Spleen (tissue), 13 donors: ENCODE measurements at places on chromosomes 6 and 20. TPM values are rescaled to one million over a fixed set of nuclear protein-coding genes. Genes with fewer than 3 reads are reported as not detected.
A peak's percentile ranks its signal among the peaks of the same experiment; 100 is the strongest.

Gene EPPIN
- total RNA-seq: not detected

DNA sequence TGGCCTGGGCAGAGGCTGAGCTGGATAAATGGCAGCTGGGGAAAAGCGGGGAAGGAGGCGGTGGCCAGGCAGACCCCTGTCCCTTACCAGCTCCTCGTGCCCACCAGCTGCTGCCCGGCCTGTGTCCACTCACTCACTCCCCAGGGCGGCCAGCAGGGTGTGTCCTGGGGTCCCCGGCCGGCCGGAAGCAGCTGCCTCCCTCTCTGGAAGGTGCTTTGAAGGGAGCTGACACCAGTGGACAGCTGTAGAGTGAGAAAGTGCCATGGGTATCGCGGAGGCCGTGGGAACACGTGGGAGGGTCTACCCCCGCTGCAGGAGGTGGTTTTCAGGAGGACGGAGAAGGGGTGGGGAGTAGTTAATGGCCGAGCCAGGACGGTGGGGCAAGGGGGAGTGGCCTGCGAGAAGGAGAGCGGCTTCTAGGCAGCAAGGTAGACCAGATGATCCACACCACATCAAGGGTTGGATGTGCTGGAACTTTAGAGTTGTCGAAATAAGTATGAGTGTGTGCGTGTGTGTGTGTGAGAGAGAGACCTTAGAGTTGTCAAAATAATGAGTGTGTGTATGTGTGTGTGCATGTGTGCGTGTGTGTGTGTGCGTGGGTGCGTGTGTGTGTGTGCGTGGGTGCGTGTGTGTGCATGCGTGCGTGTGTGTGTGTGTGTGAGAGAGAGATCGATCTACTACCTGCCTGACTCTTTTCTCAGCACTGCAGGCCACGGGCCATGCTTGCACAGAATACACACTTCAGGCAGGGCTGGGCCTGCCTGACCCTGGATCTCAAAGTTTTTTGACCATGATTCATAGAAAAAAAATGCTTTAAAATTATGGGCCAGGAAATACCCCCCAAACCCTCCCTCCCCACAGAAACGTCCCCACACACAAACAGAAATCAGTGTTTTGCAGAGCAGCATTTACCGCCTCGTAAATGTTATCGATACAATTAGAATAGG lies 43.9 kb downstream of the CDH4 start:
- peak; percentile 71 for DNase-seq
- H3K36me3 ChIP-seq: no peaks in the 10 kb centered on the region

DNA sequence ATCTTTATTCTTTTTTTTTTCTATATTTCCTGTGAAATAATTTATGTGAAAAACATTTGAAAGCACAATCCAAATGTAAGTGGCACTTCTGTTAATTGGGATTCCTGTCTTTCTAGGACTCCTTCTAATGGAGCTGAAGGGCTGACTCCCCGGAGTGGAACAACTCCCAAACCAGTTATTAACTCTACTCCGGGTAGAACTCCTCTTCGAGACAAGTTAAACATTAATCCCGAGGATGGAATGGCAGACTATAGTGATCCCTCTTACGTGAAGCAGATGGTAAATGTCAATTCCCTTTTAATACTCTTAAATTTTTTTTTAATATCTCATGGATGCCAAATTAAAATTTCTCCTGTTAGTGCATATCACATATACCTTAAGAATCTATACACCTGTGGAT lies 35.0 kb downstream of the CDC5L start:
- H3K4me1 ChIP-seq: no peaks in the 10 kb centered on the region
- peaks cover 79% of the 10 kb centered on the region for H3K36me3 ChIP-seq
- no peaks in the 10 kb centered on the region for H3K27me3 ChIP-seq
- no peak overlapping the region for H3K4me3 ChIP-seq
- DNase-seq: no peak
- no peak overlapping the region for H3K27ac ChIP-seq

DNA sequence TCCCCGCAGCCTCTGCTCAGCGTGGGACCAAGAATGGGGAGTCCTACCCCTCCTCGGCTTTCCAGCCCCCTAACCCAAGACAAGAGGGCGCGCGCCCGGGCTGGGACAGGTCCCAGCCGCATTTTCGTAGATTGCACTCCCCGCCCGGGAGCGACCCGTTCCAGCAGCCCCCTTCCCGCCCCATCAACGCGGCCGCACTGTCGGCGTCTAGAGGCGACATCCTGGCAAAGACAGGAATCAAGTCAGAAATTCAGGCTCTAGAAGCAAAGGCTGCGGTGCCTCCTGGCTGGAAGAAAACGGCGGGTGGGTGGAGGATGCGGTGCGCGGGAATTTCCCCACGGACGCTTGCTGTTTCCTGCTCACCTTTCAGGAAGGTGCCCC lies 957 bp downstream of the PROKR2 start:
- DNase-seq: no peak
- no peak overlapping the region for H3K27ac ChIP-seq
- peaks cover 20% of the 10 kb centered on the region for H3K4me1 ChIP-seq

- peak; percentile 73 for DNase-seq
- peak overlapping the region; percentile 41 for H3K27ac ChIP-seq
- no peaks in the 10 kb centered on the region for H3K36me3 ChIP-seq
- peaks cover 69% of the 10 kb centered on the region for H3K4me1 ChIP-seq
Measured at GRCh38 chr20:57431539-57431835, 40.3 kb downstream of the RBM38 start.

- H3K27me3 ChIP-seq: no peaks in the 10 kb centered on the region
- no peak for DNase-seq
- H3K27ac ChIP-seq: no peak overlapping the region
- no peaks in the 10 kb centered on the region for H3K4me1 ChIP-seq
Measured at GRCh38 chr20:24732076-24732475, 217.0 kb upstream of the CST7 start.

DNA sequence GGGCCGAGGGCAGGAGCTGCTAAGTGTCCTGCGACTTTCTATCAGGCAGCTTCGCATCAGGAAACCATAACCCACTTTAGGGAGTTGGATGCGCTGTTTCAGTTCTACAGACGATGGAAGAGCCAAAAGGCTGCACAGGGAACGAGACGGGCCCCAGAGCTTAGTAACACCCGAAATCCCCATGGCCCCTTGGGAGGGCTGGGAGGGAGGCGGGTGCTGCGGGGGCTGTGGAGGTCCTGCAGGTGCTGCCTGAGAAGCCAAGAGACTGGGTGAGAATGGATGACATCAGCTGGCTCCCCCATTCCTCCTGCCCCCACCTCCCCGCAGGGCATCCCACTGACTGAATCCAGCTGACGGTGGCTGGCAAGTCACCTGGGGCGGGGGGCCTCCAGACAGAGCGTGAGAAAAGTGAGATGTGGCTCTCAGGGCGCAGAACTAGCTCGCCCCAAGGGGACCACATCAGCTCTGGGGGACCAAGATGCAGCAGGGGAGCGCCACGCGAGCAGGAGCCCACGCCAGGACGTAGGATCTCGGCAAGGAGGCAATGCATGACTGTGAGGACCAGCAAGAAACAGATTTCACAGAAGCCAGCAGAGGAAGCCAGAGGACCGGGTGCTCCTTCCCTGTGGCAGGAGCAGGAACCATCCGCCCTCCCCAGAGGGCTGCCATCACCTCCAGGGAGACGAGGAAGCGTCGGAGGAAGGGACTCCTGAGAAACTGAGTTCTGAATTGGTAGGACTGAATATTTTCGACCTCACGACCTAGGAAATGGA lies 36.8 kb downstream of the PNLDC1 start:
- no peak overlapping the region for H3K27ac ChIP-seq
- H3K4me1 ChIP-seq: no peaks in the 10 kb centered on the region
- peaks cover 4% of the 10 kb centered on the region for H3K27me3 ChIP-seq
- H3K36me3 ChIP-seq: no peaks in the 10 kb centered on the region
- no peak for DNase-seq

DNA sequence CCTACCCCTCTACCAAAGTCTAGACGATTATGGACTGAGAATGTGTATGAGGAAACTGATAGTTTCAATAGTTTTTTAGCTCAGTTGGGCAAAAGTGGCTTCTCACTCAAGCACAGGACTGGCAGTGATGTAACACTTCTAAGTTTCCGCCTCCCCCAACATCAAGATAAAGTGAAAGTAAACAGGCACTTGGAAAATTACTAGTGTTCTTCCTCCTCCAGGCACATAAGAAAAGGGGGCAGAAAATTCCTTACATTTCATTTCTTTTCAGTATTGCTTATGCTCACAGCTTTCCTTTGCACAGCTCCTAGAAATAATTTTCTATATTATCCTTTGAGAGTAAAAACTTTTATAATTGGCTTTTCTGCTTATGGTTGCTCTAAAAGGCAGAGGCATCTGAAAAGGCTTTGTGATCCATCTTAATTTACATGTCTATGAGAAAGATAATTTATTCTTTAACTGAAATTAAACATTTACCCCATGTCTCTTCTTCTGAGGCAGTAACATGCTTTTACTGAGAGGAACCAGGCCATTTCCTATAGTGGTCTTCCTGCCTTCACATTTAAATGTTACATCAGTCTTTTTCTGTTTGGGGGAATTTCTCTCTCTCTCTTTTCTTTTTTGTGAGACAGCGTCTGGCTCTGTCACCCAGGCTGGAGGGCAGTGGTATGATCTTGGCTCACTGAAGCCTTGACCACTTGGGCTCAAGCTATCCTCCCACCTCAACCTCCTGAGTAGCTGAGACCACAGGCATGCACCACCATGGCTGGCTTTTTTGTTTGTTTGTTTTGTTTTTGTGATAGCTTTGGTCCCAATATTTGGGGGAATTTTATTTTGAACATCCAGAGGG lies 65.0 kb upstream of the EEF1A1 start:
- peak overlapping the region; percentile 2 for H3K4me3 ChIP-seq
- H3K27me3 ChIP-seq: no peaks in the 10 kb centered on the region
- H3K27ac ChIP-seq: peak overlapping the region; percentile 92
- peaks cover 18% of the 10 kb centered on the region for H3K4me1 ChIP-seq
- DNase-seq: no peak

Gene LST1
- total RNA-seq: 160 TPM

- DNase-seq: no peak
- H3K27me3 ChIP-seq: no peaks in the 10 kb centered on the region
- no peak overlapping the region for H3K27ac ChIP-seq
- no peak overlapping the region for H3K4me3 ChIP-seq
- H3K36me3 ChIP-seq: no peaks in the 10 kb centered on the region
- H3K4me1 ChIP-seq: no peaks in the 10 kb centered on the region
Measured at GRCh38 chr20:10585308-10585707, 88.5 kb downstream of the JAG1 start.

GRCh38 chr6:6616656-6617055 lies 28.1 kb downstream of the LY86 start:
- H3K4me1 ChIP-seq: peaks cover 24% of the 10 kb centered on the region
- no peak overlapping the region for H3K4me3 ChIP-seq
- H3K27ac ChIP-seq: no peak overlapping the region
- no peaks in the 10 kb centered on the region for H3K36me3 ChIP-seq

- H3K27me3 ChIP-seq: no peaks in the 10 kb centered on the region
- no peak for DNase-seq
- H3K4me3 ChIP-seq: no peak overlapping the region
Measured at GRCh38 chr6:127403636-127404035, 55.6 kb downstream of the KIAA0408 start.

DNA sequence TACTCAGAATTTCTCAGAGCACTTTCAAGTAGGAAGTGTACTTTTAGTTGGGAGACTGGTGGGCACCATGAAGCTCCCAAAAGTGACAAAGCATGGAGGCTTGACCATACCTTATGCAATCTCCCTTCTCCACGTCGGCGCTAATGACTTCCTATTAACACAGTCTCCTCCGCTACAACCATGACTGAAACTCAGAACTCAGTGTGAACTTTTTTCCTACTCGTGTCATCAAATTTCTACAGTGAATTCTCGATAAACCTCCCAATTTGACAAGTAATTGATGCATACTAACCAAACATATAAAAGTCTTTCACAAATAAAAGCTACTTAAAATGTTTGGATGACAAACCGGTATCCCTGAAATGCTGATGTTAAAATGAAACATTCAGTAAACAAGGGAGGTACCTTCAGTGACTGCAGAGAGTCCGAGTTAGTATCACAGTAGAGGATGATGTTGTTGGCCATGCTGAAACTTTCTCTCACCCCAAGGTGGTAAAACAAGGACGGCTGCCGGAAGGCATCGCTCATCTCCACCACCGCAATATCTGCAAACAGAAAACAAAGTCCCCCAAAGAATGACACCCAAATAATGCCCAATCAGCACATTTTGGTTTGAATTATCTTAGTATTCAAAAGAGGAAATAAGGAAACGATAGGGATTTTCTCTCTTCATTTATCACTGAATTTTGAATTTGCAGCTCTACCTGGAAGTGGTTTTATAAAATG lies 72.1 kb downstream of the MAP3K5 start:
- peak overlapping the region; percentile 55 for H3K27ac ChIP-seq
- DNase-seq: no peak
- H3K4me3 ChIP-seq: no peak overlapping the region
- no peaks in the 10 kb centered on the region for H3K27me3 ChIP-seq
- H3K4me1 ChIP-seq: peaks cover 69% of the 10 kb centered on the region
- no peaks in the 10 kb centered on the region for H3K36me3 ChIP-seq

GRCh38 chr20:50759678-50760077 lies 28.3 kb downstream of the PARD6B start:
- H3K4me1 ChIP-seq: no peaks in the 10 kb centered on the region
- peaks cover 3% of the 10 kb centered on the region for H3K27me3 ChIP-seq
- DNase-seq: no peak
- no peak overlapping the region for H3K4me3 ChIP-seq
- no peak overlapping the region for H3K27ac ChIP-seq

DNA sequence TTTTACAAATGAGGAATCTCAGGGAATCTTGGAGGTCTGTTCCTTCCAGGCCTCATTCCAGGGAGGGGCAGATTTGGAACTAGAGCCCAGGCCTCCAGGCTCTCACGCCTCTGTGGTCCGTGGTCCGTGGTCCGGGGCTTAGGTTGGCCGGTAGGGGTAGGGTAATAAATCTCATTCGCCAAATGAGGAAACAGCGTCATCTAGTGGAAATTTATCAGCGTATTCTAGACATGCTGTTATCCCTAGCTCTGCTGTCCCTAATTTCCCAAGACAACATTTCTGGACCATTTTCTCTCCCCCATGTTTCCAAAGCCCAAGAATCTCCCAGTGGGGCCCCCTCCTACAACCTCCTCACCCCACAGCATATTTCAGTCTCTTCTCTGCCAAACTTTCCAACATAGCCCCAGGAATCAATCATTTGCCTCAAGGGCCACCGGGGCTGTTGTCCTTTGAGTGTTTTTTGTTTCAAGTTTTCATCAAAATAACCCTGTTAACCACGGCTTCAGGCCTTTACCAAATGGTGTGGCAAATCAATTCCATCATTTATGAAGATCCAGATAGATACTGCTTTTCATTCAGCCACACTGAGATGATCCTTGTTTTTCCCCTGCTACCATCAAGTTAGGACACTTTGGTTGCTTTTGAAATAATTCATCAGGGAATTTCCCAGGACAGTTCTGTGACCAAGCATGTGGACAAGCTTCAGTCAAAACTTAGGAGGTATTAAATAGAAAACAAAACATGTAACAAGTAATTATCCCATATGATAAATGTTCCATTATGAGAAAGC lies 126.8 kb downstream of the ALDH8A1 start:
- no peak overlapping the region for H3K27ac ChIP-seq
- H3K4me3 ChIP-seq: no peak overlapping the region
- H3K4me1 ChIP-seq: no peaks in the 10 kb centered on the region
- no peaks in the 10 kb centered on the region for H3K36me3 ChIP-seq

GRCh38 chr6:2061880-2062279 lies 183.5 kb downstream of the GMDS start:
- no peak for DNase-seq
- no peak overlapping the region for H3K27ac ChIP-seq
- H3K4me3 ChIP-seq: no peak overlapping the region
- H3K4me1 ChIP-seq: no peaks in the 10 kb centered on the region
- H3K36me3 ChIP-seq: no peaks in the 10 kb centered on the region

GRCh38 chr6:95127261-95127660 lies 450.1 kb upstream of the MANEA start:
- H3K36me3 ChIP-seq: no peaks in the 10 kb centered on the region
- no peak overlapping the region for H3K27ac ChIP-seq
- no peak for DNase-seq
- H3K4me1 ChIP-seq: no peaks in the 10 kb centered on the region
- no peaks in the 10 kb centered on the region for H3K27me3 ChIP-seq

- H3K36me3 ChIP-seq: no peaks in the 10 kb centered on the region
- H3K27ac ChIP-seq: peak overlapping the region; percentile 63
- H3K4me3 ChIP-seq: peak overlapping the region; percentile 27
Measured at GRCh38 chr6:56690519-56691285, 48.0 kb upstream of the DST start.
